Stimulated activated naive CD8-positive, alpha-beta T cell treated with anti-CD3 and anti-CD28 coated beads, Interleukin-15, amount 100 ng/mL, for 72 hours (primary cell): ENCODE measurements at places on chromosomes 5 and 9.
A peak's percentile ranks its signal among the peaks of the same experiment; 100 is the strongest.

DNA sequence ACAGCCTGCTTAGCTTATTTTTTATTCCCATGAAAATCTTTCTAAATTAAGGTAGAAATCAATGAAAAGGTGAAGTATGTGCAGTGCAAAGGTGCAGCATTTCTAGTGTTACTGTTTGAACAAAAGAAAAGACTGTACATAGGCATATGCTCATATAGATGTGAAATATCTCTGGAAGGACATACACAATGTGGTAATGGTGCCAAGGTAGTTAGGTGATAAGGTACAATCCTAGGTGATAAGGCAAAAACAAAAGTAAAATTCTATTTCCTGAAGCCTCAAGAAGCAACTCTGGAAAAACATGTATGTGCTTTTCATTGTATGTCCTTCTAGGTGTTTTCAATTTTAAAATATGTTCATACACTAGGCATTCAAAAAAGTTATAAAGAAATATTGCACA lies 139.4 kb upstream of the PTGER4 start:
- no peak for DNase-seq

DNA sequence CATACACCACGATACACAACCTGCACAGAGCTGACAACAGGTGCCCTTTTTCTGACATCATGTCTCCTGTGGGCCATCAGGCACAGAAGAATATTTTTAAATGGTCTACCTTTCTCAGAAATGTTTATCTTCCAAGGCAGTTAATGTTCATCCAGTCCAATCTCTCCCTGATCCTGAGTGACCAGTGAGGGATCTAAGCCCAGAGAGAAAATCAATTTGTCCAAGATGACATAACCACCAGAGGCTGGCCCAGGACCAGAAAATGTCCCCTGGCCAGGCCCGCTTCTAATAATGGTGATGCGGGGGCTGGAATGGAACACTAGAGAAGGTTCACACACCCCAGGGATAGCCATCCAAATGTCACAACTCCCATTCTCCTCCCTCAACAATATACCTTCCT lies 357.9 kb upstream of the KIF2A start:
- DNase-seq: no peak

- DNase-seq: no peak
Observed at GRCh38 chr9:136401173-136401922, 1.4 kb upstream of the SNAPC4 start.

- no peak for DNase-seq
Observed at GRCh38 chr9:105066275-105066865, 138.4 kb upstream of the ABCA1 start.

DNA sequence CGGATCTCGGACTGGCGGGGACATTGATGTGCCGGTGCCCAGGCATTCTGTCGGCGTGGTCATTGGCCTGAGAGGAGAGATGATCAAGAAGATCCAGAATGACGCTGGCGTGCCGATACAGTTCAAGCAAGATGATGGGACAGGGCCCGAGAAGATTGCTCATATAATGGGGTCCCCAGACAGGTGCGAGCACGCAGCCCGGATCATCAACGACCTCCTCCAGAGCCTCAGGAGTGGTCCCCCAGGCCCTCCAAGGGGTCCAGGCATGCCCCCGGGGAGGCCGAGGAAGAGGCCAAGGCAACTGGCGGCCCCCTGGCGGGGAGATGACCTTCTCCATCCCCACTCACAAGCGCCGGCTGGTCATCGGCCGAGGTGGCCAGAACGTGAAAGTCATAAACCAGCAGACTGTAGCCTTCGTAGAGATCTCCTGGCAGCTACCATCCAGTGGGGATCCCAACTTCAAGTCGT lies 106.5 kb upstream of the MTAP start:
- no peak for DNase-seq

- DNase-seq: no peak
Observed at GRCh38 chr9:109251080-109251775, 69.6 kb downstream of the EPB41L4B start.

DNA sequence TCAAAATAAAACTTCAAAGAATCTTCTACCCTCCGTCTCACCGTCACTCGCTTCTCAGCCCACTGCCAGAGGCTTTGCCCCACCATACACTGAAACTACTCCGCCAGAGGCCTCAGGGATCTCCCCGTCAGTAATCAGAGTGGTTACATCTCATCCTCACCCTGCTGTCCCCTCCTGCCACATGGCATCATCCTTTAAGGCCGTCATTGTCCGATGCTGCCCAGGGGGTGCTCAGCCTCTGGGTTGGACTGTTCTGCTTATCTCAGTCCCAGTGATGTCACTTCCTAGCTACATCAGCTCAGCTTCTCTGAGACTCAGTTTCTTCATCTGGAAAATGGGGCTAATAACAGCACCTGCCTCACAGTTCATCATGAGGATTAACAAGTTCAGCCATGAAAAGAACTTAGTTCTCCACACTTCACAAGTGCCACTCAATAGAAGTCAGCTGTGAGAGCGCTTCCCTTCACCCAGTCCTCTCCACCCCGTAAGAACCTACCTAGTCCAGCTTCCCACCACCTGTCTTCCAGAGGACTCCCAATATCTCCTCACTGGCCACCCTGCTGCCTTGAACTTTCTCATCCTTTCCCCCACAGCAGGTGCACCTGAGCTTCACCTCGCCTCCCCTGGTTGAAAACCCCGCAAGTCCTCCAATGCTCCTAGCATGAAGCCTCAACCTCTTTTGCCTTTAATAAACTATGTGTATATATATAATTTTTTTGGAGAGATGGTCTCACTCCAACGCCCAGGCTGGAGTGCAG lies 2.8 kb upstream of the IL3 start:
- DNase-seq: peak; percentile 8

GRCh38 chr9:22382331-22382730 lies 64.3 kb upstream of the DMRTA1 start:
- no peak for DNase-seq

GRCh38 chr5:3593771-3594509 lies 1.7 kb upstream of the IRX1 start:
- no peak for DNase-seq

DNA sequence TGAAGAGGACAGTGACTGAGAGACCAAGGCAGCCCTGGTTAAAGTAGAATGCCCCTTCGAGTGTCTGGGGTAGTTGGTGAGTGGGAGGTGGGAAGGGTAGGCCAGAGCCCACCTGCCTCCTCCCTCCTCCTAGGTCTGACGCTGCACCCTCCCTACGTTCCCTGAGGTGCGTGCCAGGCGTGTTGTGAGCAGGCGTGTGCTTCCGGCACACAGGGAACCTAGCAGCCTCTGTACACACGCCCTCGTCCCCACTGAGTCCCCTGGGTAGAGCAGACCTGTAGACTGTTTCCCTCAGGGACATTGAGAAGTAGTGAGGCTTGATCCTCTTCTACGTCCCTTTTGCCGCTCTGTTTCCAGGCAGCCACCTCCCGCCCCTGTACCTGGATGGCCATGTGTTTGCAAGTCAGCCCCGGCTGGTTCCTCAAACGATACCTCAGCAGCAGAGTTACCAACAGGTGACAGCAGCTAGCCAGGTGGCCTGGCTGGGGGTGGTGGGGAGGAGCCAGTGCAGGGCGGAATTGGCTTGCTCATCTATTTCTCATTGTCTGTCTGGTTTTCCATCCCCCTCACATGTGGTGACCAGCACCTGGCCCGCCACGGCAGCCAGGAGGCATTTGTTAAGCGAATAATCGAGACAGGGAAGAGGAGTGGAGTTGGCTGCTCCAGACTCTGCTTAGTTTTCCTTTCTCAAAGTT lies 16.8 kb upstream of the POMT1 start:
- DNase-seq: no peak

DNA sequence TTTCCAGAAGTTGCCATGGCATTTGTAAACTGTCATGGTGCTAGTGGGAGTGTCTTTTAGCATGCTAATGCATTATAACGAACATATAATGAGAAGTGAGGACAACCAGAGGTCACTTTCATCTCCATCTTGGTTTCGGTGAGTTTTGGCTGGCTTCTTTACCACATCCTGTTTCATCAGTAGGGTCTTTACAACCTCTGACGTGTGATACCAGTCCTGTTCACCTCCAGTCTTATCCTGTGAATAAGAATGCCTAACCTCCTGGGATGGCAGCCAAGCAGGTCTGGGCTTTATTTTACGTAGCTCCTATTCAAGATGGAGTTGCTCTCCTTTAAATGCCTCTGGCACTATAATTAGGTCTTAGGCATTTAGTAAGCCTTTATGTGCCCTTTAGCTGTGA lies 20.4 kb upstream of the RFK start:
- no peak for DNase-seq

- DNase-seq: no peak
Observed at GRCh38 chr9:2872250-2872930, 28.5 kb upstream of the PUM3 start.

DNA sequence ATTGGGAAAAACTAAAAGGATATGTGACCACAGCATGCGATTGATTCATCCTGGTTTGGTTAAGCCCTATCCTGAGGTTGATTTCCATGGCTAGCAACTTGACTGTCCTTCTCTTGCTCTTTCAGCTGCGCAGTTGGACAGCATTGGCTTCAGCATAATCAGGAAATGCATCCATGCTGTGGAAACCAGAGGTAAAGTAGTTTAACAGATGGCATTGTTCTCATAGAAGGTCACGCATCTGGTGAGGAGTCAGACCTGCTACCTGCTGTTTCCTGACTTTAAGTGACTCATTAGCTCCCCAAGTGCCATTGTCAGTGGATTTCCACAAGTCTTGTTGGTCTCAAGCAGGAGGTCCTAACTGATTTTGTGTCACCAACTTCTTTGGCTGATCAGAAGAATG lies 266.9 kb downstream of the ARHGAP26 start:
- DNase-seq: no peak

GRCh38 chr5:115623658-115624057 lies 2.2 kb downstream of the TMED7 start:
- DNase-seq: no peak
